ENCODE measurements at places on chromosomes 12 and 14. TPM values are rescaled to one million over a fixed set of nuclear protein-coding genes. Genes with fewer than 3 reads are reported as not detected.

DNA sequence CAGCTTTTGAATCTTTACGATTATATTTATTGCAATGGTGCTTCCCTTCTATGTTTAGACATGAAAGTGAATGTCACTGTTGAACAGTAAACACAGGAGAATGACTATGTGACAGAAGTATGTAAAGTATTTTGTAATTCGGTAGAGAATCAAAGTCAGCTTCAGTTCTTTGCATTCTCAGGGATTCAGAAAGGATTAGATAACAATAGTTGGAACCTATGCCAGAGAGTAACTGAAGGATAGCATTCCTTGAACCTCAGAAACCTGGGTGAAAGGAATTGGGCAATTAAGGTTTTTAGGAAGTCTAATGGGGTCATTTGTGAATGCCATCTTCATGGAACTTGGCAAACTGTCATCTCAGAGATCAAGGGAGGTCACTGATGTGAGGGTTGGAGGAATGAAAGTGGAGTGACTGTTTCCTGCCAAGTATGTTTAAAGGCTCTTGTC lies 305.3 kb upstream of the DDHD1 start:
- no peak for DNase-seq

DNA sequence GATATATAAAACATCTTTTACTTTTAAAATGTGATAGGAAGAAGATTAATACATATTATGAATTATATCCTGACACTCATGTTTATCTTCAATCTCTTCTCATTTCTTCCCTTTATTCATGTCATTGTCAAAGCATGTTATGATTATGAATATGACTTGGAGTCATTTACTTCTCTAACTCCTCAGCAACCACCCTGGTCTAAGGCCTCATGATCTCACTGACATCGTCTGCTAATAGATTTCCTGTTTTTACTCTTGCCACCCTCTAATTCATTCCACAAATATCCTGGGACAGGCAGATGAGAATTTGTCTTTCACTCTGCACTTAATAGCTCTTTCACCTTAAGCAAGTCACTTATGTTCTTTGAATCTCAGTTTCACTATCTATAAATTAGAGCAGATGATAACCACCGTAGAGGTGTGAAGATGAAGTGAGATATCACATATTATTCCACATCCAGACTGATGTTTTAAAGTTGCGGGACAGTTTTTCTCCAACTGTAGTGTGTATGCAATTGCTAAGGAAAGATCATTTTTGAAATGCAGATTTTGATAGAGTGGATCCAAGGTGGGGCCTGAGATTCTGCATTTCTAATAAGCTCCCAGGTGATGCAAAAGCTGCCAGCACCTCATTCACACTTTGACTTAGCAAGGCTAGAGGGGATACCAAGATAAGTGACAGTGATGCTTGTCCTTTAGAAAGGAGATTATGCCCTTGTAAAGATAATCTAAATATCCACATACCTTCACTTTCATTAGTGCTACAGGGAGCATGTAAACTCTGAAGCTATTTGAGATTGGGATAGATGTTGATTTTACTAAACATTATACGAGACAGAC lies 3.3 kb upstream of the IAPP start:
- no peak for DNase-seq

GRCh38 chr12:46359667-46360280 lies 12.8 kb downstream of the SLC38A2 start:
- no peak for DNase-seq

DNA sequence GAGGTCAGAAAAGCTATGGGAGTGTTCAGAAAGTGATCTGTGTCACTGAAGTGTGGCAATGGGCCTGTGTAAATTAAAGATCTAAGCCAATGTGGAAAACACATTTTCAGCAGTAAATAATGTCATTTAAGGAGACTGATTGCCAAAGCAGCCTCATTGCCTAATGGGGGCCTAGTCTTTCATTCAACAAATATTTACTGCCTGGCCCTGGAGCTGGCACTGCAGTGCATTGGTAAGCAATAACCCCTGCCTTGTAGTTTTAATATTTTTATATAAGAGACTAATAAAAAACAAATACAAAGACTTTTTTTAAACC lies 326.6 kb downstream of the BTG1 start:
- no peak for DNase-seq

DNA sequence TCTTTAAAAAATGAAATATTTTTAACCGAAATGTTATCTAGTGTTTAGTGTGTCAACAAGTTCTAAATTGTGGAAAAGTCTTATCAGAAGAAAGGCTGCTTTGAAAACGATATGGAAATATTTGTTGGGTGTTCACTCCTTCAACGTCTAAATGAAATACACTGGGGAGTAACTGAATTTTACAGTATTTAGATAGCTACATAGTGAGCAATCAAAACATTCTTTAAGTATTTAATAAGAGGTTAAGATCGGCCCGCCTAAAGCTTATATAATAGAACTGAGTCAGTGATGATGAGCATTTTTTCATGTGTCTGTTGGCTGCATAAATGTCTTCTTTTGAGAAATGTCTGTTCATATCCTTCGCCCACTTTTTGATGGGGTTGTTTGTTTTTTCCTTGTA lies 228.3 kb downstream of the RAD51B start:
- no peak for DNase-seq

DNA sequence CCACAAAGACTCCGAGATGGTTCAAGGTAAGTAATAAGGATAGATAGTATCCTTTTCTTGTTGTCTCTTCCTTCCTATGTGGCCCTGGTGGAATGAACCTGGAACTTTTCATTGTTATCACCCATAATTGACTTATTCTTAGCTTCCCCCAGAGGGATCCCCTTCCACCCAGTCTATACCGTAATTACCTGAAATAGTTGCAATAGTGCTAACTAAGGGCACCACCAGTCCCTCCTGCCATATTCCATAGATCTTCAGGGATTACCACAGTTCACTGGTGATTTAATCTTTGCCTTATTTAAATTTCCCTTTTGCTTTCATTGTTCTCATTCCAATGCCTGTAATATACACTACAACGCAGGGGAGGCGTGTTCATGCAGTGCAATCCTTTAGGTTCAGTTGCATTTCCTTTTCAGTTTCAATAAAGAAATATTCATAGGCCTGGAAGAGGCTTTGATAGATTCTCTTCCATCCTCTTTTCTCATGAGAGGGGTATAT lies 13.8 kb upstream of the OR9K2 start:
- DNase-seq: no peak

DNA sequence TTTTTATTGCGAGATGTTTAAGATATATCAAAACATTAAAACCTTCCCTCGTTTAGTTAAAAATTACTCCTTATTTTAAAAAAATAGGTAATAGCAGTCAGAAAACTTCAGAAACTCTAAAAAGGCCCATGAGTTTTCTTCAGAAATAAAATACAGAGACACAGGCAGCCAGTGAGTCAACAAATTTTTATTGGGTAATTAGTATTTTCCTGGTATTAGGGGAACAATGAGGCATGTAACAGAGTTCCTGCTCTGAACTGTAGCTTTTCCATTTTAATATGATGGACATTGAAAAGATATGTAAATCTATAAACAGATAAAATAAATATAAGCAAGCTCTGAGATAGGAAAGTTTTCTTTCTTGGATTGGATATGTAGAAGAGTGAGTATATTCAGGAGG lies 399 bp upstream of the ZNF705A start:
- no peak for DNase-seq

GRCh38 chr12:114701104-114701414 lies 17.1 kb upstream of the TBX3 start:
- no peak for DNase-seq

GRCh38 chr12:59619461-59620240 lies 23.8 kb downstream of the SLC16A7 start:
- no peak for DNase-seq

DNA sequence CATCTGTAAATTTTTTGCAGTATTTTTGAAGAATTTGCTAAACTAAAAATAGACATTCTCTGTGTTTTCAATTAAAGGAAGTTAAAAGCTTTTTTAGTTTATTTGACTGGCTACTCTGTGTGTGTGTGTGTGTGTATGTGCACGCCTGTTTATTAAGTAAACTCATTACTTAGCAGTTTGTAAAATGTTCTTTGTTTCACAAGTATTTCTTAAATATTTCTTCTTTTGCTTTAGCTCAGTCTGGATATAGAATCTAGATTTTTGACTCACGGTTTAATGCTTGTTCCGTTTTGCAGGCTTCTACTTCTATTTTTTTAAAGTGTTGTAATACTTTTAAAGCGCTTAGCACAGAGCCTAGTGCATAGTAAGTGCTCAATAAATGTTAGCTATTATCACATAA lies 46.5 kb upstream of the KCNMB4 start:
- DNase-seq: no peak

- DNase-seq: no peak
Observed at GRCh38 chr14:24761141-24761540, 127.2 kb upstream of the GZMB start.

GRCh38 chr14:76708771-76709170 lies 52.5 kb upstream of the VASH1 start:
- no peak for DNase-seq

GRCh38 chr14:31717294-31718085 lies 156.3 kb downstream of the NUBPL start:
- DNase-seq: no peak

Gene HNF1A
- total RNA-seq: not detected

Gene TMEM132C
- total RNA-seq: not detected

Gene KICS2
- total RNA-seq: 15.0 TPM

Gene TMEM132D
- total RNA-seq: not detected

Gene ARHGAP9
- 154 TPM for total RNA-seq

Gene PPHLN1
- total RNA-seq: 85.0 TPM

Gene DBX2
- total RNA-seq: not detected

Gene SRGAP1
- total RNA-seq: 1.0 TPM

Gene FNTB
- 30.9 TPM for total RNA-seq

Gene FOXN4
- total RNA-seq: not detected

Gene CMKLR1
- 0.26 TPM for total RNA-seq

Gene RHEBL1
- total RNA-seq: 21.9 TPM

Gene PAH
- total RNA-seq: not detected

Gene AMHR2
- total RNA-seq: not detected

Gene SPTB
- 0.07 TPM for total RNA-seq

Gene BBOF1
- total RNA-seq: 2.1 TPM

Gene RASSF8
- 5.7 TPM for total RNA-seq

Gene NUAK1
- 0.05 TPM for total RNA-seq

Gene FBXO21
- 30.4 TPM for total RNA-seq
